Right renal cortex interstitium (tissue), 3 donors: ENCODE measurements at places on chromosomes 11 and 22. TPM values are rescaled to one million over a fixed set of nuclear protein-coding genes. Genes with fewer than 3 reads are reported as not detected.

IL10RA gene
- polyA plus RNA-seq: 2.7 TPM

CARNS1 gene
- polyA plus RNA-seq: 1.5 TPM

CDC42BPG gene
- 5.1 TPM for polyA plus RNA-seq

LMNTD2 gene
- 2.7 TPM for polyA plus RNA-seq

CRYBB3 gene
- polyA plus RNA-seq: 0.18 TPM

OR4D9 gene
- polyA plus RNA-seq: not detected

SLC17A6 gene
- not detected for polyA plus RNA-seq

AIFM3 gene
- 0.97 TPM for polyA plus RNA-seq

SAA2 gene
- polyA plus RNA-seq: not detected

MRGPRF gene
- 22.7 TPM for polyA plus RNA-seq

RIMBP3C gene
- 0.40 TPM for polyA plus RNA-seq

OR9I1 gene
- polyA plus RNA-seq: not detected

PHLDA2 gene
- 0.68 TPM for polyA plus RNA-seq

CYP2D6 gene
- 1.9 TPM for polyA plus RNA-seq

CTSW gene
- polyA plus RNA-seq: 1.2 TPM

MS4A7 gene
- polyA plus RNA-seq: 4.7 TPM

POU2F3 gene
- 0.35 TPM for polyA plus RNA-seq

DENND5A gene
- 94.4 TPM for polyA plus RNA-seq

C11orf86 gene
- polyA plus RNA-seq: not detected

B3GAT1 gene
- 3.3 TPM for polyA plus RNA-seq

SEC14L6 gene
- polyA plus RNA-seq: 8.6 TPM

MEN1 gene
- 30.0 TPM for polyA plus RNA-seq

SORL1 gene
- polyA plus RNA-seq: 36.9 TPM

THYN1 gene
- 91.4 TPM for polyA plus RNA-seq

SHANK2 gene
- polyA plus RNA-seq: 28.8 TPM
